Neural progenitor cell (in vitro differentiated cells): ENCODE measurements at places on chromosomes 11 and 22. TPM values are rescaled to one million over a fixed set of nuclear protein-coding genes. Genes with fewer than 3 reads are reported as not detected.

DNA sequence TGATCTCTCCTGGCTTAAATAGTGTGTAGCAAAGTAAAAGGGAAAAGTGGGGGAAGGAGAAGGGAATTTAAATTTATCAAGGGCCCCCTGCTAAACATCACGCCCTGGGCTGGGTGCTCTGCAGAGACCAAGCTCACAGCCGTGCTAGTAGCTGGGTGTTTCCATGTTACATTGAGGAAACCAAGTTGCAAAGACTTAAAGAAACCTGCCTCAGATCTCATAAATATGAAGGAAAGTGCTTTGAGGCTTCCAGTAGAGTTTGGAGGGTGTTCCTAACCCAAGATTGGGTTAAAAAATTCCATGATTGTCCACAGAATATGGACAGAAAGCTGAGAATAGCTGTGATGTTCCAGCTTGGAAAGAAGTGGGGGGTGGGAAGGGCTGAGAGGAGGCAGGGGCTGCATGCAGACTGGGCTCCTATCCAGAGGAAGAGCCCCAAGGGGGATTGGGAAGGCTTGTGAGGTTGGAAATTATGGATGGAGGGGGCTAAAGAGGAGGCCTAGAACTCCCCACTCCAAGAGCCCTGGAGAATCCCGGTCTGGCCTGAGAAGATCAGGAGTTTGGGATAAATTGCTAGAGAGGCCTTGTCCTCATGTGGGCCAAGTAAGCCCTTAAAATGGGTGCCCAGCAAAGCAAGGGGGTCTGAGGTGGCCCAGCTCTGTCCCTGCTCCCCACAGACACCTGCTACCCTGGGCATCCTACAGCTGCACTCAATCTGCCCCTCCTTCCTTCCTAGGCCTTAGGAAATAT lies 25.0 kb upstream of the OAF start:
- no peak for DNase-seq

- DNase-seq, result no peak
Measured at GRCh38 chr11:35785287-35786167, 123.0 kb downstream of the TRIM44 start.

GRCh38 chr11:118618115-118618990 lies 10.9 kb downstream of the PHLDB1 start:
- DNase-seq, result peak; percentile 14

GRCh38 chr11:72589802-72590761 lies 84.1 kb downstream of the PDE2A start:
- DNase-seq, result peak; percentile 83

Gene OR5F1
- not detected in 2 replicates for total RNA-seq

Gene PACSIN3
- 7.1 and 11.2 TPM in 2 replicates for total RNA-seq

DNA sequence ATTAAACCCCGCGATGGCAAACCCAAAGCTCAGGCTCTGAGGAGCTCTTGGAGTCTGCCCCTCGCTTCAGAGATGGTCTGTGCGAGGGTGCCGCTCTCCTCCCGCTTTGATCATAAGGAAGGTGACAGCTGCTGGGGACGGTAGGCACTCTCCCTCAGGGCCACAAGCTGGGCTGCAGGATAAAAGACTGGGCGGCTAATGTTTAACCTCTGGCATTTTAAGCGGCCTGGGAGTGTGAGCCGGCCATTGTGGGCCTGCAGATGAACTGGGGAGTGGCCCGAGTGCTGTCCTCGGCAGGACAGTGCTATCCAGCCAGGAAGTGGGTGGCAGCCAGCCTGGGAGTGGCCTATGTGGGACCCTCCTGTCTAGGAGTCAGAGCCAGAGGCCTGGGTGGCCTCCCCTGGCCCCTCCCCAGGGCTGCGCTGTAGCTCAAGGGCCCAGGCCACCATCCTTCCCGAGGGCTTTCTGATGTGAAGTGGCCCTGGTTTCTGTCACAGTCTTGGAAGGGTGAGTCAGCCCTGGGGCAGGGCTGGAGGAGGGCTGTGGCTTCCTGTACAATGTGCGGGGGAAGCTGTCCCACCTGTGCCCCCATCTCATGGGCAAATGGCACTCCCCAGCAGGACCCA lies 58.7 kb upstream of the PRODH start:
- peak; percentile 88 for DNase-seq
